ENCODE measurements at places on chromosomes 4 and X.

GRCh38 chr4:88318751-88319350 lies 34.5 kb upstream of the PPM1K start:
- DNase-seq, result no peak

DNA sequence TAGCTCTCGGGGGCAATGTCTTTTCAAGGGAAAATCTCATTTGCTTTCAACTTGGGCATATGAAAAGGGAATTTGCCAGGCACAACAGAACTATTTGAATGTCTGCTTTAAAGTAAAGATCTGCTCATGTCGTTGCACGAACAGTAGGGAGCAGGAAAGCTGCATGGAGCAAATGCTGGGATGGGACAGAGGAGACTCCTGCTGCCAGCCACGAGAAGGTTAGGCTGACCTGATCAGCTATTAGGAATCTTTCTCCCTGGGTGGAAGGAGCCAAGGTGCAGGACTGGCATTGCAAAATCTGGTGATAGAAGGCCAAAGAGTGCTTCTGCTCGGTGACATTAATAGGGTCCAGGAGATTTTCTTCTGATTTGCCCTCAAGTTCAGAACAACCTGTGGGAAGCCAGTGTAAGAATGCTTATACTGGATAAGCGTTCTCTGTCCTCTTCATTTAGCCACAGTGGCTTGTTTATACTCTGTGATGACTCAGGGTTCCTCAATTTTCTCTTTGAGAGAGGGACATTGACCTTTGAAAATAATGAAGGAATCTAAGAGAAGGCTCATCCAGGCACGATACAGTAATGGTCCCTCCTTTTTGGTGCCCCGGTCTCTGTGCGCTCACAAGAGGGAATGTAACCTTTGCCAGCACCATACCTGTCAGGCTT lies 22.9 kb downstream of the FHL1 start:
- DNase-seq, result no peak

GRCh38 chr4:75547647-75548387 lies 8.0 kb upstream of the ODAPH start:
- DNase-seq, result no peak

- no peak for DNase-seq
These were observed 81.0 kb upstream of the ZDHHC15 start for GRCh38 chrX:75603833-75604232.

GRCh38 chr4:107913283-107913899 lies 18.0 kb upstream of the CYP2U1 start:
- peak; percentile 63 for DNase-seq

DNA sequence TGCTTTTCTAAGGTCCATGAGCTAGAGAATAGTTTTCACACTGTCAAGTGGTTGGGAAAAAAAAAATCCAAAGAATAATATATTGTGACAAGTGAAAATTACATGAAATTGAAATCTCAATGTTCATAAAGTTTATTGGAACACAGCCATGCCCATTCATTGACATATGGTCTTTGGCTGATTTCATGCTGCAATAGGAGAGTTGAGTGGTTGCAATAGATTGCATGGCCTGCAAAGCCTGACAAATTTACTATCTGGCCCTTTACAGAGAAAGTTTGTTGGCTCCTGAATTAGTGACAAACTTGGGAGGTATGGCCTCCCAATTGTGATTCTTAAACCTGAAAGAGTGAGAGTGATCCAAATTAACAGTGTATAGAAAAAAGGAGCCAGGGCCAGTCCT lies 115.5 kb upstream of the FAM9C start:
- no peak for DNase-seq

DNA sequence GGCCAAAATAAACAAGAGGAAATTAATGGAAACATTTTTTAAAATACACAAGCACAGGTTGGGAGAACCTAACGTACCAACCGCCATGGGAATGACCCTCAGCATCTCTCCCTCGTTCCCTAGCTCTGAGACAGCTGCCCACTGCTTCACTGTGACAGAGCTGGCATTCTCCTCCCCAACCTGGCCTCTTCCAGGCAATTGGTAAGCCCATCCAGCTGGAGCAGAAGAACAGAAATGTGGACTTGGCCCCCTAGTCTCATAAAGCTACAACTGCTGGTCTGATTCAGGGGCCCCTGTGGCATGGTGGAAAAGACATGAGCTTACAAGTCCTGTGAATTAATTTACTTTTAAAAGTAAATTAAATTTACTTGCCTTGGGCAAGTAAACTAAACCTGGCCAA lies 245.1 kb downstream of the PTTG2 start:
- DNase-seq, result no peak

DNA sequence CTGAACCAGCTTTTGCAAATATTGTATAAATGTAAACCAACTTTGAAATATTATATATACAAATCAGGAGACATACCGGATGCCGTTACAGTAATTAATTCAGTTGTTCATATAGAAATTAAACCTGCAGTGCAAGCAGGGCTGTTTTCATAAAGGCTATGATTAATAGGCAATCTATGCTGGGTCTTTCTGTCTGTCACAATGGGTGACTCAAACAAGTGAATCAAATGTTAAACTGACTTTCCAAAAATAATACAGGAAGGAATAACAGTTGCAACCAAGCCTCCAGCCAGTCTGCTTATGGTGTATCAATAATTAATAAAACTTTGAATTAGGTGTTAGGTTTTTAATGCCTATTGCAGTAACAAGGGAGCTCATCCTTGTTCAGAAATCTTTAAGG lies 43.9 kb downstream of the GABRB1 start:
- DNase-seq, result no peak

GRCh38 chrX:108722561-108722960 lies 13.8 kb downstream of the IRS4 start:
- DNase-seq, result no peak

DNA sequence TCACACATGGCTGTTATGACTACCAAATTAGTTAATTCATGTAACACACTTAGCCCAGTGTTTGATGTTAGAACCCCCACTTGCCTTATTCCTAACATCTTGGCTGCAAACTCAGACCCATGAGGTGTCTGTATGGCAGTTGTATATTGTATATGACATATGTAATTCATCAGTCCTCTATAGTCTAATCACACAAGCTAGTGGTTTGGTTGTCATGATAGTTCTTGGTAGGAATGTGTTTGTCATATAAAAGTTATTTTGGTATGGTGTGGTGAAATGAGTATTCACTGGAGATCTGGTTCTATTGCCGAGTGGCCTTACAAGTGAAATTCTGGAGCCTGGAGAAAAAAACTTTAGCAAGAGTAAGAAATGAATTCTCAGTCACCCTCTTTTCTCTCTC lies 149.2 kb downstream of the AWAT2 start:
- no peak for DNase-seq

DNA sequence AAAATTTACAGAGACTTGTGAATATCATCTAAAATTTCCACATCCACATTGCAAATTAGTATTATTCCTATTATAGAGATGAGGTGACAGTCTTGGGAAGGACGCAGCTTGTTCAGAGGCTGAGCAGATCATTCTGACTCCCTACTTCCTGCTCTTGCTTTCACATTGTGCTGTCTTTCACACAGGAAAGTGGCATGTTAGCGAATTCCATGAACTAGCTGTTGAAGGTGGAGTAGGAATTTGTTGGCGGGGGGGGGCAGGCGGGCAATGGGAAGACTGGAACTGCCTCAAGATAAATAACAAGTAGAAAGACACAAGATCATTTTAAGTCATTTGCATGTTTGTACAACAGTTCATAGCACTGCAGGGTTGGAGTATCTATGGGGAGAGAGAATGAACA lies 2.3 kb downstream of the PF4V1 start:
- DNase-seq, result no peak

- DNase-seq, result no peak
These were observed 287.2 kb downstream of the DTHD1 start for GRCh38 chr4:36568575-36568974.

- no peak for DNase-seq
These were observed 67.7 kb downstream of the MID1IP1 start for GRCh38 chrX:38868941-38869401.

GRCh38 chr4:177921715-177922114 lies 479.5 kb upstream of the AGA start:
- no peak for DNase-seq
